Stimulated activated CD8-positive, alpha-beta memory T cell treated with anti-CD3 and anti-CD28 coated beads, Interleukin-7, amount 100 ng/mL, for 48 hours (primary cell): ENCODE measurements at places on chromosomes 4 and X.

DNA sequence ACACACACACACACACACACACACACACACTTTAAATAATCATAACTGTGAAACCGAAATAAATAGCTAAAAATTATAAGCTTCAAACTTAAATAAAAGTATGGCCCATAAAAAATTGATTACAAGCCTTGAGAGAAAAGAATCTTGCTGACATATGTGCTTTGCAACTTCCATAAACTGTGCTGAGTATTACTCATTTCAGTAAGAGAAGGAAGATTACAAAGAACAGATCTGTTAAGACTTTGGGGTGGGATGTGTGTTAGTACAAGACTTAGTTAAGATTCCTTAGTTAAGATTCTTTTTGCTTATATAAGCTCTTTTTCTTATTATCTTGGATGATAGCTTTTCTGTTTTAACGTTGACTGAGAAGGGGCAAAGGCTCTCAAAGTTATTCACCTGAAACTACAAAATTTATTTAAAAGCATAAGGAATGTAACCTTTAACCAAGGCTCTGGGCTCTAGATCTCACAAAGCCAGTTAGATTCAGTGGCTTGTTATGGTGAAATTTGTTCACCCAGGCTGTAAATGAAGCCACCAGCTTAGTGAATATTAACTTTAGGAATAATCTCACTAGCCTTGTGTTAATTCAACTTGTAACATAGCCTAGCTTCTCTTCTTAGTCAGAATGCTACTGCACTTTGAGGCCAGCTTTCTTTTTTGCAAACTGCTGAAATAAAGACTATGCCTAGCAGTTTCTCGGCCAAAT is 58.2 kb downstream of the ARSJ start:
- DNase-seq: no peak

- DNase-seq: no peak
These were observed 42.3 kb upstream of the HMX1 start for GRCh38 chr4:8913858-8914460.

GRCh38 chr4:31081366-31081765 is 361.2 kb downstream of the PCDH7 start:
- no peak for DNase-seq

DNA sequence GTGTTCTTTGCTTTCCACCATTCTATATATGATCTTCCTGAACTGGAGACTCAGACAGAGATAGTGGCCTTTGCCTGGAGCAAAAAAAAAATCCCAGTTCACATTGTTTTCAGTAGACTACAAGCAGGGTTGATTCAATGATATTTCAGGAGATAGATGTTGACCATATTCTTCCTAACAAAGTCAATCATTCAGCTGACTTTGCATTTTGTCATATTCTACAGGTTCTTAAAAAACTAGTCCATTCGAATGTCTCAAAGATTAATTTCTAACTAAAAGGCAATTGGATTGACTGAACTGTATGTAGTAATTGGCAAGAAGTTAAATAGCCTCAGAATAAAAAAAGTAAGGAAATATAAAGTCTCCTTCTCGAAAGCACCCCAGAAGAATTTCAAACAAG is 479.5 kb downstream of the NKX6-1 start:
- DNase-seq: no peak

DNA sequence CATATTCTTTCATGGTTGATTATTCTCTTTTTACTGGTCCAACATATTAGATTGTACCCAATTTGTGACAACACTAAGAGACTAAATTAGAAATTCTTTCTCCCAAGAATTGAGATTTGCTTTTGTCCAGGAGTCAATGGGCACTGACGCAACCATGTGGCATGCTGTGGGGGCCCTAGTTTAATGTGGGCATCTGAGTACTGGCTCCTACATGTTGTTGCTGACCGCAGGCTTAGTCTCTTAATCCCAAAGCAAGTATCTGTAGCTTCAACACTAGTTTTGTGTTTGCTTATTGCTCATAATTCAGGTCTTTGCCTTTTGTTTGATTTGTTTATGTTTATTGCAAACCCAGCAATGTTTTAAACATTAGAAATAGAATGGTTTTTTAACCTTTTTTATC is 263.4 kb upstream of the NDST4 start:
- DNase-seq: no peak

DNA sequence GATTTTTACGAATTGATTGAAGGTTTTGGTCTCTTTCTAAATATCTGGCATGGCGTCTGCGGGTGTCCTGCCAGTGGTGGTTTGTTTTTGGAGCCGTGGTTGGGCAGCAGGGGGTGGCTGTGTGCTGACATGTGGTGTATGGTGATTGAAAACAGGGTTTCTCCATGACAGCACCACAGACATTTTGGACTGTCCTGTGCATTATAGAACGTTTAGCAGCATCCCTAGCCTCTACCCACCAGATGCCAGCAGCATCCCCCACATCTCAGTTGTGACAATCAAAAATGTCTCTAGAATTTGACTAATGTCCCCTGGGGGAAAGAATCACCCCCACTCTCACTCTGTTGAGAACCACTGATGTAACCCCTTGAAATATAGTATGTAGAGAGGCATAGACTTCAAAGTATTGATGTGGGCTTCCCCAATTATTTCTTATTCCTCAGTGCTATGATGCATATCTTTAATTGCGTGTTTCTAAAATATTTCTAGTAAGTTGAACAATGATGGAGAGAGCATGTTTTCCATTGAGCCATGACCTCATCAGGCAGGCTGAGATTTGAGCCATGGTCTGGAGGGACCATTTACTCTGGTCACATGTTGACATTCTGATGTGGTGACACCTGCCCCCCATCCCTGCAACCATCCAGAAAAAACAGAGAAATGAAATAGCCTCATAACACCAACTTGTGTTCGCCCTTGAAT is 77.4 kb upstream of the MID1 start:
- no peak for DNase-seq

DNA sequence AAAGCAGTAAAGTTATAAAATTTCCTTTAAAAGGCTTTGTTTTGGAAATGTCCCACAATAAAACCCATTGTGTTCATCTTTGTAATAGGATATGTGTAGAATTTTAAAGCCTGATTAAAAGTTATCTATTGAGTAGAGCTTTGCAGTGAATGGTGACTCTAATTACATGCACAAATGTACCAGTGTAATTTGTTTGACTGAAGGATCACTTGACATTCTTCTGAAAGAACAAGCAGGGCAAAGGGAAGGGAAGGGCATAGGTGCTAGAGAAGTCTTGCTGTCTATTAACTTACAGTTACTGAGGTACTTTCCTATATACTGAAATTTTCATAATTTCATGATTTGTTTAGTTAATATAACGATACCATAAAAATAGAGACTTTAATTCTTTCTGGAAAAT is 70.8 kb downstream of the STIM2 start:
- DNase-seq: no peak

DNA sequence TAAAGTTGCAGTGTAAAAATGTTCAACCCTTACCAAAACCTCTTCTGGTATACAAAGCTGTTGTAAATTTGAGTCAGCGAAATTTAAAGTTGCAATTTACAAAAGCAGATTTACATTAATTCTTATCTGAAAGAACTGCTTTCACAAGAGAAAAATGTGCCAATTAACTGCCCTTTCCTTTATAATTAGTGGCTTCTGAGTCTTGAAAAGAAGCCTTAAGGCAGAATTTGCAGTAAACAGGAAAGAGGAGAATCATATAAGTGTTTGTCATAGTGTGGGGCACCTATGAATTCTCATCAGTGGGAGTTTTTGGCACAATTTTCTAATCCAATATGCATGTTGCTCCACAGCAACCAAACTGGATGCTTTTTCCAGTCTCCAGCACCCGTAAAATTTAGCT is 125.3 kb upstream of the GABRG1 start:
- no peak for DNase-seq

DNA sequence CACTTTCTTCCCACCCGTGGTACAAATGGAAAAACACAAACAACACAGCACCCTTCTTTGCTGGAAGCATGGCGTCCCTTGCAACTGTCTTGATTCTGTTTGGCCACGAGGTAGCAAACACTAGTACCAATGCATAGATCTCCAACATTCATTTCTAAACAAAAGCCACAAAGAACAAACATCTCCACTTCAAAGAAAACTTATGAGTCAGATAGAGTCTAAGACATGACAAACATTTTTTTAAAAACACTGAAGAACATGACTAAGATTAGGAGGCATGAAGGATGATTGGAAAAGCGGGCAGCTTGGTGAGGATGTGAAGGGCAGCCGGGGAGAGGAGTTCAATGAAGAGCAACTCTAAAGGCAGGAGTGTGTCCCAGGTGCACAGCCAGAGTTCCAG is 197.6 kb upstream of the FAM9B start:
- no peak for DNase-seq

- peak; percentile 11 for DNase-seq
These were observed 672 bp downstream of the LONRF3 start for GRCh38 chrX:118974908-118975671.

DNA sequence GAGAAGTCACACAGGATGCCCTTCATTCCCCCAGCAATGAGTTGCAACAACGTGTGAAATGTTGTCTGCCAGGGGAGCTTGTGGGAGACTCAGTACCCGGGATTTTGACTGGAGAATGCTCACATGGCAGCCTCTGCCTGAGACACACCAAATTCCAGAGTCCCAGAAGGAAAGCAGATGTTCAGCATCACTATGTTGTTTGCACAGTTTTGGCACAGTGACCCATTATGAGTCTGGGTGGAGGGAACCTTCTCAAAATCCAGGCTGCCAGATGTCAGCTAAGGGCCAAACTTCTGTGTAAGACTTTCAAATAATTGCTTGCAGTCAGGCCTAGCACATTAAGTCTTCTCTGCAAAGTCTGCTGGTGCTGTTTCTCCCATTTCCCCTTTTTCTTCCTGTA is 1029.7 kb upstream of the TENM3 start:
- DNase-seq: no peak

GRCh38 chr4:174198828-174199227 is 84.6 kb downstream of the FBXO8 start:
- DNase-seq: no peak

DNA sequence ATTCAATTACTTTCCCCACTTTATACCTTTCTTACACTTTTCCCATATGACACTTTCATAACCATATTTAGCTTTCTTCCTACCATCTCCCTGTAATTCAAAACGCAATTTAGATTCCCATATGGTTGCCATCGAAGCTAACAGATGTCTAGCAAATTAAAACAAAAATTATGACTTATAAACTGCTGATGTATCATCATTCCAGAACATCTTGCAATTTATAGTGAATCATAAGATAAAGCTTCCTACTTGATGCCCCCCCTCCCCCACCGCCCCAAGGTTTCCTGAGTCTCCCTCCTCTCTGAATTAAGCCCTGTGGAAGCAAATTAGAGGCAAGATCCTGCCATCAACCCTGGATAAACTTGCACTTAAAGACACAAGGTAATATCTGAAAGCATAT is 5.4 kb downstream of the TSPAN5 start:
- no peak for DNase-seq

DNA sequence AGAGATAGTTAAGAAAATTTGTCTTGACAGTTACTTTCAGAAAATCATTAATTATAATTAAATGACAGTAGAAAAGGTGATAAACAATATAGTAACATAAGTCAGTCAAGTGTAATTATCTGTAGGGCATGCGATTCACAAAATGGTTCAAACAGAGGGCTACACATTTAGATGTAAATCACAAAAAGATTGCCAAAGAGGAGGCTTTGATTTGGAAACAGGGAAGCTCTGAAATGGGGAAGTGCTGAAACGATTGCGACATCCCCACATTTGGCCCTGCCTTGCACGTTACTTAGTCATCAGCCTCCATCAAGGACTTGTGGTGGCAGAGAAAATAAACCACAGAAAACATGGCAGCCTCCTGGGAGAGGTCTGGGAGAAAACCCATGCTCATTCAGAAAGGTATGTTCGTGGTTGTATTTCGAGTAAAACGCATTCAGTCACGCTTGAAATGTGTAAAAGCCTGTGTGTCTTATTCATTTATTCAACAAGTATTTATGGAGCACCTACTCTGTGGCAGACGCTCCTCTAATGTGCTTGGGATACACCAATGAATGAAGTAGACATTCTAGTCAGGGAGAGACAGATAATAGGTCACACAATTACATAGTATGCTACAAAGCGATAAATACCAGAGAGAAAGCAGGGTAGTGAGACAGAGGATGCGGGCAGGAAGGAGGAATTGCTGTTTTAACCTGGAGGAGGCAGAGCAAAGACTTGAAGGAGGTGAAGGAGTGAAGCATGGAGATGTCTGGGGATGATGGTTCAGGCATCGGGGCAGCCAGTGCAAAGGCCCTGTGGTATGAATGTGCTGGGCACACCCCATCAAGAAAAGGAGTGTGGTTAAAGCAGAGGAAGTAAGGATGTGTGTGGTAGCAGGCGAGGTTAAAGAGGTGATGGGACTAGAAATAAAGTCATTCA is 7.8 kb downstream of the RBM47 start:
- no peak for DNase-seq

- DNase-seq: no peak
These were observed 671.1 kb downstream of the FAT4 start for GRCh38 chr4:125985856-125986255.

- no peak for DNase-seq
These were observed 15.9 kb upstream of the TLR1 start for GRCh38 chr4:38820329-38821061.

DNA sequence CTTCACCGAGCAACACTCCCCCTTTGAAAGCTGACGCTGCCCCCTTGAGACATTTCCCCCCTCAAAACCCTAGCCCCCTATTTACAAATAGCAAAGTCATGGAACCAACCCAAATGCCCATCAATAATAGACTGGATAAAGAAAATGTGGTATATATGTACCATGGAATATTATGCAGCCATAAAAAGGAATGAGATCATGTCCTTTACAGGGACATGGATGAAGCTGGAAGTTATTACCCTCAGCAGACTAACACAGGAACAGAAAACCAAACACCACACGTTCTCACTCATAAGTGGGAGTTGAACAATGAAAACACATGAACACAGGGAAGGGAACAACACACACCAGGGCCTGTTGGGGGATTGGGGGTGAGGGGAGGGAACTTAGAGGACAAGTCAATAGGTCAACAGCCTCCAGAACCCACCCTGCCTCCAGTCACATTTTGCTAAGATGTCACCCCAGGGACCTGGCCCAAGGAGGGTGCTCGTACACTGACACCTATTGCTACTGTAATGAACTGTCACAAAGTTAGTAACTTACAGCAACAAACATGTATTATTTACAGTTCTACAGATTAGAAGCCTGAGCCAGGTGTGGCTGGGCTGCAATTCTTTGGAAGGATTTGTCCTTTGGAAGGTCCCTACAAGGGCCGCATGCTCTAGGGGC is 20.6 kb downstream of the SCD5 start:
- DNase-seq: no peak

- DNase-seq: no peak
These were observed 17.6 kb downstream of the SASH3 start for GRCh38 chrX:129797251-129797906.

DNA sequence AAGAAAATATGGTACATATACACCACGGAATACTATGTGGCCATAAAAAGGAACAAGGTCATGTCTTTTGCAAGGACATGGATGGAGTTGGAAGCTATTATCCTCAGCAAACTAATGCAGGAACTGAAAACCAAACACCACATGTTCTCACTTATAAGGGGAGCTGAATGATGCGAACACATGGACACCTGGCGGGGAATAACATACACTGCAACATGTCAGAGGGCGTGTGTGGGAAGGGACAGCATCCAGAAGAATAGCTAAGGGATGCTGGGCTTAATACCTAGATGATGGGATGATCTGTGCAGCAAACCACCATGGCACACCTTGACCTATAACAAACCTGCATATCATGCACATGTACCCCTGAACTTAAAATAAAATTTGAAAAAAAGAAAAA is 19.5 kb upstream of the CNKSR2 start:
- DNase-seq: no peak
